ENCODE measurements at places on chromosomes 16 and 17.
A peak's percentile ranks its signal among the peaks of the same experiment; 100 is the strongest.

- DNase-seq: no peak
Measured at GRCh38 chr17:43545383-43545632, 832 bp downstream of the ETV4 start.

GRCh38 chr16:81457326-81458133 lies 12.9 kb downstream of the CMIP start:
- DNase-seq: no peak

DNA sequence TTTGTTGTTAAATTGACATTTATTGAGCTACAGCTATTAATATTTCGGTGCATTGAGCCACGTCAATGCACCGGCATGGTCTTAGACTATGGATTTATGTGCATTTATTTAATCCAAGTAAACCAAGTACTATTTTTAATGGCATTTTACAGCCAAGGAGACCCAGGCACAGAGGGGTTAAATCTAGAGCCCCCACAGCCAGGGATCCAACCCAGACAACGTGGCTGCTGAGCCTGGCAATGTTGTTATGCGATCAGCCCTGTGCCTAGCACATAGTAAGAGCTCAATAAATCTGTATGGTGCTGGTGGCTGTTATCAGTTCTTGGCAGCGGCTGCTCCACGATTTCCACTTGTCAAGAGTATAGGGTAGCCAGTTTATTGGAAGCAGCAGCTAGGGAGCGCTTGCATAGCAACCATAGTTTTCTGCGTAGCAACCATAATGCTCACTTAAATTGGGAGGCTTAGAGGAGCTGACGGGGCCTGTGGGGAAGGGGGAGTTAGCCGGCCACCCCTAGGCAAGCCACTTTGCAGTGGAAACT lies 541 bp upstream of the RBBP6 start:
- DNase-seq: no peak

GRCh38 chr16:72240466-72240865 lies 68.5 kb upstream of the PMFBP1 start:
- no peak for DNase-seq

DNA sequence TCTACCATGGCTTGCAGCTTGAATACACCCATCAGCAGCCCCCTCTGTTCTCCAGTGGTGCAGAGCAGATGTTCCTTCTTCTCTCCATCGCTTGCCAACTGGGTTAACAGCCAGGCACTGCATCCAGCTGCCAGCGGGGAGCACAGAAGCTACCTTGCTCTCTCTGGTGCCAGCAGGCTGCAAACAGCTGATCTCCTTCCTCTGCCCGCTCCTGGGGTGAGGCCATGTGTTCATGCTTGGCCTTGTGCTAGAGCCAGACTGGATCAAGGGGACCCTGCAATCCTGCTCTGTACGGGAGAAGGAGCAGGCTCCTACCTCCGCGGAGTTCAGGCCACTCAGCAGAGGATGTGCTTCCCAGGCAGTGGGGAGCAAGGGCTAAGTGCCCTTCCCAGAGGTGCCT lies 24.1 kb upstream of the ENGASE start:
- DNase-seq: no peak

DNA sequence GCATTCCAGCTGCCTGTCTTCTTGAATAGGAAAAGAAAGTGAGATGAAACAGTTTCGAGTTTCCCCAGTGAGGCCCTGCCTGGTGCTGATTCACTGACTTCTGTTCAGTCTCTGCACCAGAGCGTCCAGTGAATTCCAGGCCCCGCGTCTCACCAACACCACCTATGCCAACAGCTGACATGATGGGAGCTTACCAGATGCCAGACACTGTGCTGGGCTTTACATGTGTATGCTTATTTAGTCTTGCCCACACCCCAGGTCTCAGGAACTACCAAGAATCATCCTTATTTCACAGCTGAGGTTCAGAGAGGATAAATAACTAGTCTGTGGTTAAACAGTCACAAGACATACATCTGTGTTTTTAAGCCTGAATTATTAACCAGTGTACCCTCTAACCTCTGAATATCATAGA lies 29.1 kb upstream of the IRX6 start:
- no peak for DNase-seq

DNA sequence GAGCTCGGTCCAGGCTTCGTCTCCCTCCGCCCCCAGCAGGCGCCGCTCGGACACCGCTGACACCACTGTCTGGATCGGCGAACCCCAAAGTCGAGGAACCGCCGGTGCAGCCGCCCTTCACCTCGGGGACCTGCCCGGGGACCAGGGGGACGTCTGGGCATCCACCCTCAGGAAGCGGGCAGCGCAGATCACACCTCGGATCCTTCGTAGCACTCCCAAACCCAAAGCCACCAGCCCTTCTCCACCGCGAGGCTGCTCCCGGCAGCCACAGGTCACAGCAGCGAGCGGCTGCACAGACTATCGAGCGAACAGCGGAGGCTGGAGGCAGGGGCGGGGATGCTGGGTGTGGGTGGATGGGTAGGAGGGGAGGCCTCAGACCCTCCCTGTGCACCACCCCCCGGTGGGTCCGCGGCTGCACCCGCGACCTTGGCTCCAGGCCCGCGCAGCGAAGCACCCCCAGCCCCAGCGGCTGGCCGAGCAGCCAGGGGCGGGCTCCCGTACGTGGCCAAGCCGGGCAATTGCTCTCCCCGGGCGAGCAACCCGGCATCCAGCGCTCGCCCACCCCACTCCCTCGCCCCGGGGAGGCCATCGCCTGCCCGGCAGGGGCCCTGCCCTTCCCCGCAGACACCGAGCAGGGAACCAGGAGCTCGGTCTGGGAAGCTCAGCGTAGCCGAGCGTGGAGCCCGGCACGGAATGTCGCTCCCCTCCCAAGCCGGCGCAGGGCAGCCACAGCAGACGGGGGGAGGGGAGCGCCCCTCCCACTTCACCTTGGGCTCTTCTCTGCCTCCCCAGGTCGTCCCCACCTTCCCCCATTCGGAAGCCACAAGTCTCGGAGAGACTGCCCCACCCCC lies 1.0 kb downstream of the SDK2 start:
- DNase-seq: no peak

GRCh38 chr16:57906382-57907316 lies 64.3 kb downstream of the CNGB1 start:
- no peak for DNase-seq

- DNase-seq: no peak
Measured at GRCh38 chr16:11253995-11254912, 1.8 kb downstream of the SOCS1 start.

GRCh38 chr17:14730821-14731220 lies 429.9 kb downstream of the HS3ST3B1 start:
- no peak for DNase-seq

DNA sequence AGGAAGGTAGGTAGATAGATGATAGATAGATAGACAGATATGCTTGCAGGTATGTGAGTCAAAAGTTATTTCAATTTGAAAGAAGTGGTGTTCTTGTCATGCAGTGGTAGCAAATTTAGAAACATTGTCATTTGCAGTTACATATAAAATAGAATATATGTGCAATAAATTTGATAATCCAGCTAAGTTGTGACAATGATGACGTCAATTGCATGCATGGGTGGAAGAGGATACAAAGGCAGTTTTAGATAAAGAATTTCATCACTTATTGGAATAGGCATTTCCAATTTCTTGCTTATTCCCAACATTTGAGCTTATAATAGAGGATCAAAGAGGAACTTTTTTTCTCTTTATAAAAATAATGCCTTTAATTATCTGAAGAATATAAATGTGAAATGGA lies 99.2 kb upstream of the KCNJ16 start:
- DNase-seq: no peak

DNA sequence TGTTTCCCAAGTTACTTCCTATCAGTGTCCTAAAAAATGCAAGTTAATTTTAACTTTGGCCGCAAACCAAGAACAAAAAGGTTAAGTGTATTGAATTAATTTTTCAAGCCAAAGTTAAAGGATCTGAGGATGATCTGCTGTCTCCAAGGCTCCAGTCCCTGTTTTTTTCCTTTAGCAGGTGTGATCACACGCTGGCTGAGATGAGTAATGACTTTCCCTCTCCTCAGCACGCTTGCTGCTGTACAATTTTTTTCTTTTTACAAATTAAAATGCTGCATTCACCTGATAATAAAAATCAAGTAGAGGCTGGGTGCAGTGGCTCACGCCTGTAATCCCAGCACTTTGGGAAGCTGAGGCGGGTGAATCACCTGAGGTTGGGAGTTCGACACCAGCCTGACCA lies 3.9 kb upstream of the TNFSF12 start:
- no peak for DNase-seq

DNA sequence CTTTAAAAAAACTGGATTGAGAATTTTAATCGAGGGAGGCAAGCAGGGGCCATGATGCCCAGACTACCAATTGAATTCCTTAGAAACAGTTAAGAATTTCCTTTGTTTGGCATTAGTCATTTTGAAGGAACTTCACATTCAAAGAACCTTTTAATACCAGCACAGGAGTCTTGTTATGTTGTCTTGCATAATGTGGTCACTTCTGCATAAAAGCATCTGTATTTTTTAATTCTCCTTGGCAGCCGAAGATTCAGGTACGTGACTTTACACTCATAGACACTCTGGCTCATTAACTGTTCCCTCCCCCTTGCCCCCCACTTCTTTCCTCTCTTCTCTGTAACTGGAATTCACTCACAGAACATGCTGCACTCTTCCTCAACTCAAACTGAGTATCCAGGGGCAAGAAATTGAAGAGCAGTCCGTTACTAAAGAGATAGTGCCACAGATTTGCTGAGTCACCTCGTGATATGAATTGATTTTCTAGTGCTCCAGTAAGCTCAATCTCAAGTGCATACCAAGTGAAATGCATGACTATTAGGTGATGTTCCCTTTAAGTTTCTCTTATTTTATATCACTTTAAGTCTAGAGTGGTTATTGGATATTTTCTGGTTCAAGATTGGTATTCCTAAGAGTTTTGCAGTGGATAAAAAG lies 572.2 kb upstream of the SOX9 start:
- DNase-seq: no peak

- DNase-seq: no peak
Measured at GRCh38 chr17:31738996-31739699, 119.9 kb downstream of the COPRS start.

GRCh38 chr17:6721744-6722143 lies 8.6 kb upstream of the SLC13A5 start:
- no peak for DNase-seq

- no peak for DNase-seq
Measured at GRCh38 chr17:79777120-79777893, 641 bp upstream of the CBX2 start.

- peak; percentile 92 for DNase-seq
Measured at GRCh38 chr17:2786176-2786881, 9.9 kb upstream of the RAP1GAP2 start.

DNA sequence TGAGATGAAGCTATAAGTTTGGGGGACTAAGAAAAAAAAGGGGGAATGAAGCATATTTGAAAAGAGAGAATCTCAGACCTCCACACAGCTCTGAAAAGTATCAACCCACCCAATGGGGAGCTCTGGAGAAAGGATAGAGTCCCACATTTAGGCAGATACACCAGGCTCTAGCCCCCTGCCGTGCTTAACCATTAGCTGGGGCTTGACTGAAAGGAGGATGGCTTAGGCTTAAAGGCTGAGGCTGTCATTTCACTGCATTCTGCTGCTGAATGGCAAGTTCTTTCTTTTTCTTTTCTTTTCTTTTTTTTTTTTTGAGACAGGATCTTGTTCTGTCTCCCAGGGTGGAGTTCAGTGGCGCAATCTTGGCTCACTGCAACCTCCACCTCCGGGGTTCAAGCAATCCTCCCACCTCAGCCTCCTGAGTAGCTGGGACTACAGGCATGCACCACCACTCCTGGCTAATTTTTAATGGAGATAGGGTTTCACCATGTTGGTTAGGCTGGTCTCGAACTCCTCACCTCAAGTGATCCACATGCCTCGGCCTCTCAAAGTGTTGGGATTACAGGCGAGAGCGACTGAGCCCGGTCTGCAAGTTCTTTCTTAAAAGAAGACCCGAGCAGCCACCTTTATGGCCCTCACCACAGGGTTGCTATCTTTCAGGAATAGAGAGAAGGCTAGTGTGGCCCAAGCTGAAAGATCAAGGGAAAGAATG lies 9.0 kb upstream of the MMP2 start:
- DNase-seq: no peak

- no peak for DNase-seq
Measured at GRCh38 chr17:60305141-60305540, 86.8 kb downstream of the USP32 start.

All from stimulated activated CD4-positive, alpha-beta T cell treated with anti-CD3 and anti-CD28 coated beads, Interleukin-12 subunit alpha, Interleukin-12 subunit beta, amount 100 ng/mL, for 24 hours (primary cell).